HEK293T (cell line): ENCODE measurements at places on chromosomes 13 and 19.

DNA sequence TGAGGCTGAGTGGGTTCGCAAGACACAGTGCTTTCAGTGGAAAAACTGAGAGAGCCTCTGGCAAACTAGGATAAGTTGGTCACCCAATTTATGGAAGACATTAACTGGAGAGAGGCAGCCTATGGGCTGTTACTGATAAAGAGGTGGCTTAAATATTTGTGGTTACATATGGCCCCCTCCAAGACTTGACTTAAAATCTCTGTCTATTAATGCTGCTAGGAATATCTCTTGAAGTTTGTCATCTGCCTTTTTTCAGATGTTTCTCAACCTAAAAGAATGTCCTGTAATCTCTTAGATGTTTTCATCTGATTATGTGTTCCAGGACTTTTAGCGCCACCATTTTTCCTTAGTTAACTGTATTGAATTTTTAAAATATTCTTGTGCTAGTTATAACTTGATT is 54.6 kb downstream of the NAA16 start:
- DNase-seq = no peak

DNA sequence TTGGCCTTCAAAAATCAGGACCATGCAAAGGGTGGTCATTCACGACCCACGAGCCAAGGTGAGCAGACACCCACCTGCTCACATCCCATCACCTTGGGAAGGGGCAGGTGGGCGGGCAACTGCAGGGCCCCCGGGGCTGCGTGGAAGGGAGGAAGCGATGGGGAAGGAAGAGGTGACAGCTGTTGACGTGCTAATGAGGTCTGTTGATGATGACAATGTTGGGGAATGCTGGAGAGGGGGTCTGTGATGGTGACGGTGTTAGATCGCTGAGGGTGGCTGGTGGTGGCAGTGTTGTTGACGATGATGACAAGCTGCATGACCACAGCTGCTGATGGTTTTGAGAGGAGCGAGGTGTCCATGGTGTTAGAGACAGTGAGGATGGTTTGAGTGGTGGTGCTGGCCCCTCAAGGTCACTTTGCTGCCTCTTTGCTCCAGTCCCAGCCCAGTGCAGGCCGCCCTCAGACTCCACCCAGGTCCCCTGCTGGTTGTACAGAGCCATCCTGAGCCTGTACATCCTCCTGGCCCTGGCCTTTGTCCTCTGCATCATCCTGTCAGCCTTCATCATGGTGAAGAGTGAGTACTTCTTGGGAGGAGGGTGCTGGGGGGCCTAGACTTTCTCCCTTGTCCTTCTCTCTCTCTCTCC is 900 bp downstream of the MCEMP1 start:
- no peak for DNase-seq

- peak; percentile 64 for DNase-seq
Observed at GRCh38 chr19:14031719-14032480, at the start of gene IL27RA. Gene IL27RA (plus strand): TSS chr19:14031762. CDS start chr19:14031873, 111 bp downstream.

DNA sequence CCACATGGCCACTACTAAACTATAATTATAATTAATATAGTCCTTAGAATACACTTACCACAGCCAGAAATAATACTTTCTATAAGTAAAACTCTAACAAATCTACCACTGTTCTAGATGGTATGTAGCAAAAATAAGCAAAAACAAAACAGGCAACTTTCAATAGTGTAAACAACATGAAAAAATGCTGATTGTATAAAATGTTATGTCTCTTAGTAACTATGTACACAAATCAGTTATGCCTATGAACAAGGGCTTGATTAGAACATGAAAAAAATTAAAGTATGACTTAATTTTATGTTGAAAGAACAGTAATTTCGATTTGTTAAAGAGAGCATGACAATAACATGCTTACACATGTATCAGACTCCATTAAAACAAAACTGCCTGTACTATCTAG is 60.7 kb downstream of the LATS2 start:
- DNase-seq = no peak

DNA sequence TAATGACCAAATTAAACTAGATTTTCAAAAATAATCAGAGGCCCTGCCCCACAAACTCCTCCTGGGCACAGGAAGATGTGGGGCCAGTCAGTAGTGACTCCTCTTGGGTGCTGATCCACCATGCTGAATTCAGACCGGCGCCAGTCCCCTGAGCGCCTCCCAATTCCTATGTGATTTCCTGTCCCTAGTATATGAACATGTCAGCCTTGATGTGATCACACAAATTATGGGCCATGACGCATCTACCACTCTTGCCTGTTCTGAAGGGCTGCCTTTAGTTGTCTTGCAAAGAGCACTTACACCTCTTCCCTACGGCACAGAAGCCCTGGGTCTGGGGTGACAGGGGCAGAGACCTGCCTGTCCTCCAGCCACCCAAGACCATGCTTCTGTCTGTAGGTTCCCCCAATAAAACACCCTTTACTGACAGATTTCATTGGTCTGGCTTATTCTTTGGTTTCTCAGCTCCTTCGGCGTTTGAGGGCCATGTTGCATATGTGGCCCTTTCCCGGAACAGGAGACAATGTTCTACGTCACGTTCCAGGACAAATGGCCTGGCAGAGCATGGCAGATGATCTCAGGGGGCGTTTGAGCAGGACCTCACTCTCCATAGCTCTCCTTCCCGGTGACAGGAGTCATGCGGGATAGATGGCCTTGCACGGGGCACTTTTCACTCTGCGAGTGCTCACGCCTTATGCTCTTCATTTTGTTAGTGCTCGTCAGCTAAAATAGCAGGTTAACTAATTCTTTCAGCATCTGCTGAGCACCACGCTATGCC is 5.6 kb upstream of the ATP11A start:
- DNase-seq = no peak

DNA sequence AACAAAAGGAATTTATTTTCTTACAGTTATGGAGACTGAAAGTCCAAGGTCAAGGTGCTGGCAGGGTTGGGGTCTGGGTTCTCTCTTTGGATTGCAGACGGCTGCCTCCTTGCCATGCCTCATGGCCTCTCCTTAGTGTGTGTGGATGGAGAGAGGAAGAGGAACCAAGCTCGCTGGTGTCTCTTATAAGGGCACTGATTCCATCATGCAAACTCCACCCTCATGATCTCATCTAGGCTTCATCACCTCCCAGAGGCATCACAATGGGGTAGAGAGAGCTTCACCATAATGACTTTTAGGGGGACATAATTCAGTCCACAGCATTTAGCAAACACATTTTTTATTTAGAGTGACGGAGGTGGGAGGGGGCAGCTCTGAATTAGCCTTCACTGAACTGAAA is 104.9 kb upstream of the ABCC4 start:
- no peak for DNase-seq

- no peak for DNase-seq
Observed at GRCh38 chr13:23817830-23818229, 71.4 kb downstream of the MIPEP start.

DNA sequence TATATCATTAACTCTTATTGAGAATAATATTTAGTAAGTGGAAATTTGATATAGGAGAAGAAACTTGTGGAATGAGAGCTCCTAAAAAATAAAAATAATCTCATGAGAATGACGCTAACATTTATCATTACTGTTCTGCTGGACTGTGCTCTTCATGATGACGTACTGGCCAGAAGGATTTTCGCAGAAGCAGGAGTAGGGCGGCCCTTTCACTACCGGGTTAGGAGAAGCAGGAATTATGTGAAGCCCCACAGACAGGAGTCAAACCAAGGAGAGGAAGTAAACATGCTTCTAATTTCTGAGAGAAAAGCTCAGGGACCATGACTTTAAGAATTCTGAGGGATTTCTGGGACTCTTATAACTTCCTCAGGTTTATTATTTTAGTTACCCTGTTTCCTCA is 195.1 kb downstream of the VWA8 start:
- DNase-seq = no peak

GRCh38 chr19:4694211-4694987 is 24.3 kb upstream of the MYDGF start:
- no peak for DNase-seq

DNA sequence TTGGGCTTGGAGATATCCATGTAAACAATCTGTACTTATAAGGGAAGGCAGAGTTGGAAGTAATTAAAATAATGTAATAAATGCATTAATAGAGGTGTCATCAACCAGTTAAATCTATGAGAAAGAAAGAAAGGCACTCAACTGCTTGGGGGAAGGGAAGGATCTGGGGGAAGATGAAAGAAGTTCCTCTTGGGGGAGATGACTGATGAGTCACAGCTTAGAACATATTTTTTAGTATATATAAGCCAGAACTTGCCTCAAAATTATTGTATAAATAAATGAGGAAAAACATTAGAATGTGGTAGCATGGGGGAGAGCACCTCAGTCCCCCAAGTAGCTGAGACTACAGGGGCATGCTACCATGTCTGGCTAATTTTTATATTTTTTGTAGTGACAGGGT is 205.8 kb downstream of the GGACT start:
- no peak for DNase-seq

- DNase-seq = no peak
Observed at GRCh38 chr13:48876289-48876688, 99.4 kb upstream of the FNDC3A start.

GRCh38 chr13:97302611-97303010 is 80.5 kb downstream of the MBNL2 start:
- no peak for DNase-seq

GRCh38 chr19:10478903-10479384 is 24.2 kb downstream of the KEAP1 start:
- peak; percentile 87 for DNase-seq

DNA sequence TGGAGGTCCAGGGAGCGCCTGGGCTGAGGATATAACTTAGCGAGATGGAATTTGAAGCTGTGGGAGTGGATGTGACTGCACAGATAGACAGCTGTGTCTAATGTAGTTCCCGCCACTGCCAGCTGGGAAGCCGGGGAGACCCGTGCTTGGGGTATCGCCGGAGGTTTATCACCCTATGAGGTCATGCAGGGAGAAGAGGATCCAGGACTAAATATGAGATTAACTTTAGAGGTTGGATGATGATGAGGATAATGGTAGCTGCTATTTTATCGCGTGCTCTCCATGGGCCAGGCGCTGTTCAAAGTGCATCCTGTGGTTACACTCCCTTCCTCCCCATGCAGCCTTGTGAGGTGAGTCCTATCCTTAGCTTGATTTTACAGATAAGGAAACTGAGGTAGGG is 19.9 kb downstream of the SSC5D start:
- no peak for DNase-seq

DNA sequence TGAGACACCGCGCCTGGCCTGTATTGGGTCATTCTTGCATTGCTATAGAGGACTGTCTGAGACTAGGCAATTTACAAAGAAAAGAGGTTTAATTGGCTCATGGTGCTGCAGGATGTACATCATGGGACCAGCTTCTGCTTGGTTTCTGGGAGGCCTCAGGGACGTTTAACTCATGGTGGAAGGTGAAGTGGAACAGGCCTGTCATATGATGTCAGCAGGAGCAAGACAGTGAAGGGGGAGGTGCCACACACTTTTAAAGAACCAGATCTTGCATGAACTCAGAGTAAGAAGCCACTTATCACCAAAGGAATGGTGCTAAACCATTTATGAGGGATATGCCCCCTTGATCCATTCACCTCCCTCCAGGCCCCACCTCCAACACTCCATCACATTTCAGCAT is 18.7 kb downstream of the CARD8 start:
- no peak for DNase-seq

DNA sequence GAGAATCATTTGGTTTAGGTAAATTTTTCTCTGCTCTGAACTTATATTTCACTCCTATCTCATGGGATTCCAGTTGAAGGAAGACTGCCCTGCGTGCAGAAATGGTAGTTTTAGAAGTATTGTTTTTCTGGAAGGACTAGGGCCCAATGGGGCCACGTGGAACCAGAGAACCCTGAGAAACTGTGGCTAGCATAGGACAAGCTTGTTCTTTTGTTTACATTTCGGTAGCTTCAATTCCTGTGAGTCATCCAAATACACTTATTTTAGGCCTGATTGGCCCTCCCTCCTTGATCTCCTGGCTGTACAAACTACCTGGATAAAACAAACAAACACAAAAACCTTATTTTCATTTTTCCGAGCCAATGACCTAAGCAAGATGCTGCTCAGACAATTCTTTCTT is 124.0 kb downstream of the ITGBL1 start:
- DNase-seq = no peak

DNA sequence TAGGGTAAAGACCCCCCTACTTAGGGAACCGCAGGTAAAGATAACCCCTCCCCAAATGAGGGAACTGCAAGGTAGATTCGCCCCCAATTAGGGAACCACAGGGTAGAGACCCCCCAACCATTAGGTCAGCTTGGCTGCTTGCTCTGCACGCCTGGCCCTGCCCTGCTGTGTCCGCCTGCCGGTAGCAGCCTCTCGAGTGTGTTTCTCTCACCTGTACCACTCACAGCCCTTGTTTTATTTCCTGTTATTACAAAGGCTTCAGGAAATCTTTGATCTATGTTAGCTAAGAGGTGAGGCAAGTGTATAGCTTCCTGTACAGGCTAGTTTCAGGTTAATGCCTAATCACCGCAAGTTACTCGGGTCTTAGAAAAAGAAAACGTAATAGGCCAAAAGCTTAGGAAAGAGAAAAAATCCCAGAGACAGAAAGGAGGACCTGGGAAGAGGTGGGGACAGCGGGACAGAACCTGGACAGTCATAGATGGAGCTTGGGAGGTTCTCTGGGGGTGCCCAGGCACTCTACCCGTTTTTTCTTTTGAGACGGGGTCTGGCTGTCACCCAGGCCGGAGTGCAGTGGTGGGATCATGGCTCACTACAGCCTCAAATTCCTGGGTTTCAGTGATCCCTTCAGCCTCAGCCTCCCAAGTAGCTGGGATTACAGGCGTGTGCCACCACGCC is 23.1 kb upstream of the EIF3G start:
- no peak for DNase-seq

GRCh38 chr19:8238251-8238650 is 29.1 kb downstream of the CERS4 start:
- no peak for DNase-seq

DNA sequence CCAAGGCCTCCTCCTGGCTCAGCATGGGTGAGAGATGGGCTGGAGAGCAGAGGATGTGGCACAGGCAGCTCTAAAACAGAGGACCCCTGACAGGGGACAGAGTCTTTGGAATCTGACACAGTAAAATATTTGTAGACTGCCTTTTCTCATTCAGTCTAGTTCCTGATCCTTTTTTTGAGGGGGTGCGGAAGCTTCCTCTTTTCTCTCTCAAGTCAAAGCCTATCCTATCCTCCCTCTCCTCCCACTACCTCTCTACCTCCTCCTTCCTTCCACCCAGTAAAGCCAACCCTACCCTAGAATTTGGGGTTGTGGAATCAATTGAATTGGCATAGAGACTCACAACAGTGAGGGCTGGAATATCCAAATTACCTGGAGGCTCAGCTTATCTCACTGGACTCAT is 82.0 kb downstream of the TEX26 start:
- no peak for DNase-seq

- peak; percentile 41 for DNase-seq
Observed at GRCh38 chr13:41311406-41312175, 524 bp downstream of the NAA16 start.

GRCh38 chr19:44972802-44973201 is 17.6 kb downstream of the CLPTM1 start:
- no peak for DNase-seq
